C1 segment of cervical spinal cord (tissue), 14 donors: ENCODE measurements at places on chromosomes 11 and 22.

GRCh38 chr11:86101493-86101892 lies 32.6 kb upstream of the PICALM start:
- no peak for DNase-seq

DNA sequence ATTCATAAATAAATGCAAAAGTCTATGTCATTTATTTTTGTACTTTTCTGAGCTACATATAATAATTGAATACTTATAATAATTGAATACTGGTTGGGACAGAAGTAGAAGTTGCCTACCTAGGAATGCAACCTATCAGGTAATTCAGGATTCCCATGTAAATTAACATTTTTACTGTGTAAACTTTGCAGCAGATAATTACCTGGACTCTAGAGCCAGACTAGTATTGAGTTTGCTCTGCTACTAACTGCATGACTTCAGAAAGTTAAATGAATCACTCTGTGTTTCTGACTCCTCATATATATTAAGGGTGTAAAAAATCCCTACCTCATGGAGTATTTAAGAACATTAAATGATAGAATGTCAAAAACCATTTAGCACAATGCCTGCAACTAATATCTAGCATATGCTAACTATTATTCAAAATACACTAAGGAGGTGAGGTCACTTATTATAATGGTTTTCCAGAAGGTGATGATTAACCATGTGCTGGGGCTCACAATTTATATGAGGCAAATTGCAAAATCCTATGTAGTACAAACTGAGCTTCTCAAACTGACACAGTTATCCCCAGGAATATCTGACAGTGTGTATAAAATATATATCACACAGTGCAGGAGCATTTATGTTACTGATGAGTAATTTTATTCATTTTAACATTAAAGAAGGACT lies 138.1 kb upstream of the ANO3 start:
- DNase-seq, result no peak

DNA sequence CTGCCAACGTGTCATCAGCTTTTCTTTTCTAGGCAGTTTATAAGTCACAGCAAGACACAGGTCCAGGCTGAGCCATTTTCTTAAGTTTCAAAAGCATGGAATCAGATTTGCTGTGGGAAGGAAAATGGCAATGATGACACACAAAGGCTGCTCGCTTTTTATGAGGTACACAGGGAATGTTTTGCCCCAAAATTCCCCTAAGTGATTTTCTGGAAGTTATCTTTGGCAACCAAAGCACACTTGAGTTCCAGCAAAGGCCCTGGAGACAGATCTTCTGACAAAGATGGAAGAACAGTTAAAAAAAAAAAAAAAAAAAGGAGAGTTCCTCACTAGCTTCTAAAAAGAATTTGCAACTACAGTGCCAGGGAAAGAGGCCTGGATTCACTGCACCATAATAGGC lies 260.8 kb downstream of the LARGE1 start:
- no peak for DNase-seq

- DNase-seq, result no peak
Measured at GRCh38 chr11:115363426-115363825, 140.8 kb downstream of the CADM1 start.

DNA sequence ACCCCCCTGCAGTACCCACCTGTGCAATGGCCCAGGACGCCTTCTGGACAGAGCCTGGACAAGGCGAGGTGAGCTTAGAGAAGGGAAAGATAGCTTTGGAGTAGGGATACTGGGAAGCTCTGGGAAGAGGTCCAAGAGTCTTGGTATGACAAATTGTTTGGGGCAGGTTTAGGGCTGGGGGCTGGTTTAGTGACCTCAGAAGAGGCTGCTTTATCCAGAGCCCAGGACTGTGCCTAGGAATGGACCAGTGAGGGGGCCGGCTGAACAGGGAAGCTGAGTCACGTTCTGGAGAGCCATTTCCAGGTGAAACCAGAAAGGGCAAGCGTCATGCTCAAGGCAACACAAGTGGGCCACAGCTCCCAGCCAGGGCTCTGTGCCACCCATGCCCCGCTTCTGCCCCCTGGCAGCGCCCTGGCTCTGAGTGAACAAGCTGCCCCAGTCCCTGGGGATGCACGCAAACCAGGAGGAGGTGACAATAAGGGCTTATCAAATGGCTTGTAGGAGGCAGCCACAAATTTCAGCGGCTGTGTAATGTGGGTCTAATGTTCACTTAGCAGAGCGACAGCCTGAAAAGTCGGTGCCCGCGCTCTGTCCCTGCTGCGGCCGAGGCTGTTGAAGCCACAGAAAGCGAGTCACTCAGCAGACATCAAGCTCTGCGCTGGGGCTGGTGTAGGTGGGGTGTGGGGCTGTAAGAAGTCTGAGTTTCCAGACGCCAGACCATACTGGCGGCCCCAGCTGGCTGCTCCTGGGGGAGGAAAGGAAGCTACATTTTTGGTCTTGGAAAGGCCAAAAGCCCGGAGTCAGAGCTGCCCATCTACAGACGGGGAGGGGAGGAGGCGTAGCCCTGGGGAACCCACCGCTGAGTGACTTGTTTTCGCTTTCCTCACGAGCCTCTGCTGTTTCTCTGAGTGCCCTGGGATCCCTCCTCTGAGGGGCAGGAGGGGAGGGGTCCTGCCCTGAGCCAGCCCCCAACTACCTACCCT lies 18.3 kb upstream of the SYT7 start:
- DNase-seq, result no peak

- DNase-seq, result no peak
Measured at GRCh38 chr11:46305295-46305694, 27.8 kb downstream of the CREB3L1 start.

DNA sequence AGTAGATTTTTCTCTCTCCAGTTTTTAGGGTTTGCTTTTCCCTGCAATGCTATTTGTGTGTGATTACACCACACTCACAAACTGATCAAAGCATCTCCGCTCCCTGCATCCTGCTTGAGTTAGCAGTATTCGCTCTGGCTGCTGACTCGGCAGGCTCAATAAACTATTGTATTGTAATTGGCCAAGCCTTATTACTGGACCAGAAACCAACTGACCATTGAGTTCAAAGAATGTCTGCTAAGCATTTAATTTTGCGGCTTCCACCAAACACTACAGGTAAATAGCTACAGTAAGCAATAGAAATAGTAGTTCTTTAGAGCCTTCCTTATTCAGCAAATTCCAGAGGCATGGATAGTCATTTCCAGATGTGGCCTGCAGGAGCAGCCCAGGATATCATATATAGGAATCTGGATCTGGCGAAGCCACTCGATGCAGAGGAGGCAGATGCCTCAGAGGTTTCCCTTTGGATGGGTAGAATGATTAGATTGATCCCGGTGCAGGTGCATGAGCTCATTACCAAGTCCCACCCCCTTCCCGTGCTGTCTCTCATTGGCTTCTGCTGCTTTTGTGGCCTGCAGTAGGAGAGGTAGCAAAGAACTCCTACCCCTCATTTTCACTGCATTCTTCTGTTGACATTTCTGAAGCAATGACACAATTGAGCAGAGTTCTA lies 77.3 kb downstream of the COMMD9 start:
- DNase-seq, result no peak

DNA sequence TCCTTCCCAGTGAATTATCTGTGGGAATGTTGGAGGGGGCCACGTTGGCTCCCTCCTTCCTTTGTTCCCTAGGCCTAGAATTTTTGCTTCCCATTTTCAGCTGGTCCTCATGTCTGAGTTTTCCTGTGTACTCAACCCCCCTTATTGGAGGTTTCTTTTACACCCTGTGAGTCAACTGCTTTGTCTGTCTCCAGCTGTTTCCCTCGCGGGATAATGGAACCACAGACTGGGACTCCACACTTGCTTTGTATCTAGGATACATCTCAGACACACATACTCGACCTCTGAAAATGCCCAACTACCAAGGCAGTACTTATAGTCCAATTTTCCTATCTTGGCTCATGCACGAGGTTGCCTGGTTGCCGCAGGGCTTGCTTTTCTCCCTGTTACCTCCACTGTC lies 352.7 kb upstream of the MPPED2 start:
- no peak for DNase-seq

DNA sequence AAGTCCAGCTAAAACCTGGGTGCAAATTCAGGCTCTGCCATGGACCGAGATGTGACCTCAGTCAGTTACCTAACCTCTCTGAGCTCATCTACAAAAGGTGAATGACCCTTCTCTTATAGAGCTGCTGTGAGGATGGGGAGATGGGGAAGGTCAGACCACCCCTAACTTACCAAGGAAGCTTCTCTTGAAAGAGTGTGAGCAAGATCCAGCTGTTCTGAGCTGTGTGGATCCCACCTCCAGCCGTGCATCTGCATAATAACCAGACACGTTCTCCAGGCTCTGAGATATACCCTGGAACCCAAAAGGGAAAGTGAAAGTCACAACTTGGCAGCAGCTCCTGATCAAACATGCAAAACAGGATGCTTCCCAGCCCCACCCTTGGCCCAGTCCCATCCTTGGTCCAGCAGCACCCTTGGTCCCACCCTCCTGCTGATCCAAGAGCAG lies at the start of gene APOL3:
TSS of gene APOL3 (minus strand) at position 257 of the 444 bp plus-strand sequence. CDS start 11,700 bp downstream, outside the sequence.
- DNase-seq, result no peak

DNA sequence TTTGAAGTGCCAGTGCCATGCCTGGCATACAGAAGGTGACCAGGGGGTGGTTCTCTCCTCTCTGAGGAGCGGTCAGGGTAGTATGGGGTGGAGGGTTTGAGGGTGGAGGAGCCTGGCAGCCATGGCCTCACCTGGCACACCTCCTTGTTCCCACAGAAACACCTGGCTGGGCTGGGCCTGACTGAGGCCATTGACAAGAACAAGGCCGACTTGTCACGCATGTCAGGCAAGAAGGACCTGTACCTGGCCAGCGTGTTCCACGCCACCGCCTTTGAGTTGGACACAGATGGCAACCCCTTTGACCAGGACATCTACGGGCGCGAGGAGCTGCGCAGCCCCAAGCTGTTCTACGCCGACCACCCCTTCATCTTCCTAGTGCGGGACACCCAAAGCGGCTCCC lies 9.6 kb downstream of the SERPINH1 start:
- no peak for DNase-seq

DNA sequence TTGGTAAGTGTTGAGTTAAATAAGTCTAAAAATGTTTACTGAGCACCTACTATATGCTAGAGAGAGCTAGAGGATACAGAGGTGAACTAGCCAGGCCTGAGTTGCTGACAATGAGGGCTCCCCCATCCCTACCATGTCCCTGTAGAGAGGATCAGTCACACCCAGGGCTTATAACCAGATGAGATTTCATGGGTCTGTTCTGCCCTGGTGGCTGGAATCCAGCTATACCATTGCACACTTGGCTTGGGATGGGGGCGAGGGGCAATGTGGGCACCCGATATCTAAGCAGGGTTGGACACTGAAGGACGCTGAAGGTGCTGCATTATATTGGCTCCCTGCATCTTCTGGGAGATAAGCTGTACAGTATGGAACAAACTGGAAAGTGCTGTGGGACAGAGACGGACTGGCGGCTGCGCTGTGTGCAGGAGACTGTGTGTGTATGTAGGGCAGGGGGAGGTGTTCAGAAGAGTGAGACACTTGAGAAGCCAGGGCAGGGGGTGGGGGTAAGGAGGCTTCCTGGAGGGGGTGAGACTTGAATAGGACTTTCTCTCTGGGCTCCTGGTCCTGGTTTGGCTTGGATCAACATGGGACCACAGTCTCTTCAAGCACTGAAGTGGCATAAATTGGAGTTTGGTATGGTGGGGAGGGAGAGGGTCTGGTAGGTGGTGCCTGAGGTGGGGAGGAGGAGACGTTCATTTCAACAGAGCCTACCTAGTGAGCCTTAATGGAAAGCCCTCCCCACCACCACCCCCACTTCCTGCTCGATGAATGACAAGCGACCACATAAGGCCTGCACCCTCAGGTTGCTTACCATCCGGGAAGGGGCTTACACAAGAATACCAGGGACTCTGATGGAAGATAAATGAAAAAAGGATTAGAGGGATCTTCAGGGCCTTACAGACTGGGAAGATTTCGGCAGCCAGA lies 1.8 kb downstream of the CD82 start:
- DNase-seq, result no peak

GRCh38 chr11:64719406-64719805 lies 3.6 kb downstream of the NRXN2 start:
- DNase-seq, result no peak

DNA sequence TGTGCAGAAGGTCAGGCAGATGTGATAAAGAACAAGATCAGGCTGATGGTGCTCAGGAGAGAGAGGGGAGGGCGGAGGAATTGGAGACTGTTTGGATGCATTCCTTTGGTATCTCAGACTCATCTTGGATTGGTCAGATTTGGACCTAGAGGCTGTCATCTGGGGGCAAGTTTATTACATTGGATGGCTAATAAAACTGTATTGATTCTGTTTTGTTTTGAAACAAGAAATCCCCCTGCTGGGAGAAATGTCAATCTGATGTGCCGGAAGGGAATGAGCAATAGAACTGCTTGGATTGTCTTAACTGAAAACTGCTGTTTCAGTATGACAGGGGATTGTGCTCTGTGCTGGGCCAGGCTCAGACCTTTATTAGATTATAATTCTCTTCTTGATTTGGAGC lies 25.5 kb upstream of the CCDC90B start:
- DNase-seq, result no peak

DNA sequence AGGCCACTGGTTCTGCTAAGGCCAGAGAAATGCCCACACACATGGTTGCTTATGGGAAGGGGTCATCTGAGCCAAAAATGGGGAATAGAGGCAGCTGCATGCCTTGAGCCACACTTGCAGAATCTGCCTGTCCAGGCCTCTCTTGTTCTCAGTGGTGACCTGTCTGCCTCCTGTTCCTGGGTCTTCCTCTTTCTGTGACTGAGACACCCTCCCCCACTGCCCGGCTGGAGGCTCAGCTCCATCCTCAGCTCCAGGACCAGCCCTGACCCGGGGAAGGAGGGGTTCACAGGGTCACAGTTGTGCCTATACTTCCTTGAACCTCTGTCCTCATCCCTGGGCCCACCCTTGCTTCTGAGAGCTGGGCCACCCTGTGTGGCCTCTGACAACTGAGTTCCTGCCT lies 52.3 kb downstream of the CSF2RB start:
- DNase-seq, result no peak

- no peak for DNase-seq
Measured at GRCh38 chr11:65897020-65897471, 3.1 kb downstream of the FOSL1 start.

- DNase-seq, result no peak
Measured at GRCh38 chr22:19448076-19448607, 631 bp upstream of the C22orf39 start.

- DNase-seq, result no peak
Measured at GRCh38 chr11:128026596-128026995, 560.8 kb downstream of the ETS1 start.

- no peak for DNase-seq
Measured at GRCh38 chr11:77207618-77208313, 79.7 kb downstream of the MYO7A start.

DNA sequence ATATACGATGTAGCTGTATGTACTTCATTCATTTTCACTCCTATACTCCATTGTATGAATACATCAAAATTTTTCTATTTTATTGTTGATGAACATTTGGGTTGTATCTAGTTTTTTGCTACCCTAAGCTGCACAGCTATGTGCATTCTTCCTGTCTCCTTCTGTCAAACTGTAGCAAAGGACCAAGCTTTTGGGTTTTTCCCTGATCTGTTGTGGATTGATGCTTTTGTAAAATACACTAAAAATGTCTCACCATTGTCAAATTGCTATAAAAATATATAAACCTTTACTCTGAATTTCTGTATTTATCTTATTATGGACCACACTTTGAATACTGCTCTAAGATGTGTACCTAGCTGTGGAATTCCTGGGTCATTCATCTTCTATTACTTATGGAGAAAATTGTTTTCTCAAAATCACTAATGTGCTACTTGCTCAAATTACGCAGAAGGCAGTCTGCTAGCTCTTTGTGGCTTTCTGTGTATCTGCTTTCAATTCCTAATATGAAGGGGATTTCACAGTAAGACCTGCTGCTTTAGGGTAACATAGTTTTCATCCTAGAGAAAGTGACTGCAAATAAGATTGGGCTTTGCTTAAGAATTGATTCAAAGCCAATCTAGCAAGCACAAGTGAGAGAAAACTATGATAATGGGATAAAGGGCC lies 123.4 kb downstream of the CYP2R1 start:
- DNase-seq, result no peak

GRCh38 chr11:30345644-30346043 lies 22.7 kb downstream of the ARL14EP start:
- DNase-seq, result no peak
